ENCODE measurements at places on chromosomes 2 and 18.

- DNase-seq, result no peak
Measured at GRCh38 chr2:219556413-219556812, 12.6 kb downstream of the TMEM198 start.

GRCh38 chr2:240231838-240232244, 91.4 kb upstream of the OTOS start:
- DNase-seq, result no peak

GRCh38 chr18:26777351-26778053, 88.0 kb downstream of the AQP4 start:
- no peak for DNase-seq

- DNase-seq, result peak; percentile 62
Measured at GRCh38 chr2:138827426-138828054, 47.4 kb upstream of the NXPH2 start.

- DNase-seq, result peak; percentile 67
Measured at GRCh38 chr2:52862801-52863200, 904.8 kb upstream of the CHAC2 start.

DNA sequence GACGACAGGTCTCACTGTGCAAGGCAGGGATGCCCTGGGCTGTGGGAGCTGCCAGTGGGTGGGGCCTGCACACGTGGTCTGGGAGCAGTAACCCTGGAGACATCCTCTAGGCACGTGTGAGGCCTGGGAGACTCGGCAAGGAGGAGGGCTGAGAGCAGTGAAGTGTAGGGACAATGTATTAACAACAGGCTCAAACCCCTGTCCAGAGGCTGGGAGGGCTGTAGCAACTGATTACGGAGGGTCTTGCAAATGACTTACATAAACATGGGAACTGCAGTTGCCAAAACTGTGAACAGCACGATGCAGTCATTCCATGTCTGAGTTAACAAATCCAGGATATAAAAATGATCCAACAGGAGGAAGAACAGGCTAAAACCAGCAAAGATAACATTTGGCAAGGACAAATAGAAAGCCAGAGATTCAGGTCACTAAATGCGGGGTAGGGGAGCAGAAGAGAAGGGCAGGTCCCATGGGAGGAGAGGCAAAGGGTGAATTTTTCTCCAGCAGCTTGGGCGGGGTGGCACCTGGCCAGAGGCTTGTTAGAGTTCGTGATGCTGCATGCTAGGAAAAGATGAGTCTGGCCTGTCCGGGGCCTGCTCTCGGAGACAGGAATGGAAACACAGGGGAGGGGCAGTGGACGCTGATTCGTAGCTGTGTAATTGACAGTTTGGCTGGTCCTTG, 44.9 kb downstream of the CYP27C1 start:
- DNase-seq, result peak; percentile 42

- no peak for DNase-seq
Measured at GRCh38 chr2:26279886-26280285, 35.1 kb downstream of the HADHB start.

DNA sequence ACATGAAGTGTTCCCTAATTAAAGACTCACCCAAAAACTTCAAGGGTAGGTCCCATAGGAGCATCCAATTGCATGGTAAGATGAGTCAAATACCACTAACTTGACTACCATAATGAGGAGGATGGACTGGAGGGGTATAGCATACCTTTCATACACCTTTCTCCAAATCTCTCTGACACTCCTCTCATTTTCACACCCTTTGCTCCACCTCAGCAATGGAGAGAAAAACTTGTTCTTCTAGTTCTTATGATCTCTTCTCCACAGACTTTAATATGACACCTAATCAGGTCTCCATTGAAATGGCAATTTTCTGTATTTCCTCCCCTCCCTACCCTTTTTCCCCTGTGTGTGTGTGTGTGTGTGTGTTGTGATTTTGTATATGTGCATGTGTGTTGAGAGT, 41.1 kb upstream of the MAP2 start:
- DNase-seq, result no peak

DNA sequence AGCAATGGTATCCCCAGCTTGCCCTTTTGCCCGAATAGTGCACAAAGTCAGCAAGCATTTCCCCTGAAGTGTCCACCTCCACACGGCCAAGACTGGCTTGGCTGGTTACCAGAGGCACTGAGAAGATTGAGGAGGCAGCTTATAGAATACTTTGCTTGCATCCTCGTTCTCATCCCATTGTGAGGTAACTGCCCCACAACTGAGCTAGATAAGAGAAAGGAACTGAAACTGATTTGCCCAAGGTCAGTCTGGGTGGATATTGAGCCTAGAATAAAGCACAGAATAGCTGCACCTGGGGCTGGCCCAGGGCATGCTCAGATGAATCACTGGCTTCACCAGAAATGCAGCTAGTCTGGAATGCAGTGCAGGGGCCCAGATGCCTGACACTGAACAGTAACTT, 32.7 kb upstream of the MAP4K3 start:
- DNase-seq, result peak; percentile 57

- DNase-seq, result peak; percentile 43
Measured at GRCh38 chr2:235543128-235543750, 49.4 kb downstream of the AGAP1 start.

GRCh38 chr2:217642944-217643343, 359.9 kb downstream of the TNS1 start:
- no peak for DNase-seq

- peak; percentile 19 for DNase-seq
Measured at GRCh38 chr2:120531365-120531764, 185.4 kb downstream of the INHBB start.

GRCh38 chr18:1078301-1078700, 173.6 kb downstream of the ADCYAP1 start:
- DNase-seq, result no peak

- no peak for DNase-seq
Measured at GRCh38 chr18:13501891-13502290, 224.5 kb downstream of the FAM210A start.

DNA sequence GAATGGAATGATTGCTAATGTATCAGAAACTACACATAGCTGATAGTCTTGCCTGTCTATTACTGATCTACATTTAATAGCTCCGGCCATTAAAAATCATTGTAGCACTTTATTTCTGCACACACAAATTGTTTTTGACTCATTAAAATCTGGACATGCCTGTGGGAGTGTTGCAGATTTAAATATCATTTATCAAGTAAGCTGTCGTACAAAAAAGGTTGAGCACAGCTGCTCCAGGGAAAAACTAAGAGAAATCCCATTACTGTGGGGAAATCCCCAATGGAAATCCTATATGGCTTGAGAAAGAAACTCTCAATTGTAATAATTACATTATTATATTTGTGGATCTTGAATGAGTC, 99.6 kb upstream of the CERS6 start:
- DNase-seq, result no peak

- DNase-seq, result no peak
Measured at GRCh38 chr18:76443519-76444445, 51.3 kb downstream of the ZNF516 start.

DNA sequence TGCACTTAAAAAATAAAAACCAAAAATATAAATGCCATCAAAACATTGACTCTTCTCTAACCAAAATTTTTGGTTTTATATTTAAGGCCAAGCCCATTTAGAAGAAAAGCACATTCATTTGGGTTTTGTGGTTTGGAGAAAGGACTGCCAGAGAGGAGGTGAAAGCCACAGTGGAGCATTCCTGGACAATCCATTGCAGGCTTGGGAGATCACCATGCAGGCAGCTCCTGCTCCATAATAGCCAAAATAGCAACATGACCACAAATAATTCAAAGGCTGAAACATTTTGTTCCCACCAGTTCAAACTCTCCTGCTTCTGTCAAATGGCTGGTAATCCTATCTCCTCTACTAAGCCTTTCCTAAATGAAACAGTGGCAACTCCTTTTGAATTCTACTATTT, 73.5 kb downstream of the GALNT3 start:
- peak; percentile 84 for DNase-seq

DNA sequence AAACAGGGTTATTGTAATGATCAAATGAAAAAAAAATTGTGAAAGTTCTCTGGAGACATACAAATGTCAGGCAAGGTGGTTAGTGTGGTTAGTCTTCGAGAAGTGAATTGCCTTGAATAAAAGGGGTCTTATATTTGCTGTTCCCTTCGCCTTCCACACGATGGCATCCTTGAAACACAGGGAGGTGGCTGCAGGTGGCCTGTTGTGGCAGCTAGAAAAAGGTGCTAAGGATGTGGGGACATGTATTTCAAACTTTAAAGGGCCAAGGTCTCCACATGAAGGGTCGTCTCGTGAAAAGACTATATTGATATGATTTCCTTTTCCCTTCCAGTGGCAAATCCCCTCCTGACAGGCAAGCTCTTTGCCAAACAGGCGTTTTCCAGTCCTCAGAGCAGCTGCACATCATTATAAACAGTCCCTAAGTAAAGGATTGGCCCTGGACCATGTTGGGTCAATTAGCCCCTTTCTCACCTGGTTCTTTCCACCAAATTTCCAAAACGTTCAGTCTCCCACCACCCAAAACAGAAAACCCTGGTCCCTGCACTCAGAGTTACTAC, 68.5 kb downstream of the COPS8 start:
- DNase-seq, result peak; percentile 77

DNA sequence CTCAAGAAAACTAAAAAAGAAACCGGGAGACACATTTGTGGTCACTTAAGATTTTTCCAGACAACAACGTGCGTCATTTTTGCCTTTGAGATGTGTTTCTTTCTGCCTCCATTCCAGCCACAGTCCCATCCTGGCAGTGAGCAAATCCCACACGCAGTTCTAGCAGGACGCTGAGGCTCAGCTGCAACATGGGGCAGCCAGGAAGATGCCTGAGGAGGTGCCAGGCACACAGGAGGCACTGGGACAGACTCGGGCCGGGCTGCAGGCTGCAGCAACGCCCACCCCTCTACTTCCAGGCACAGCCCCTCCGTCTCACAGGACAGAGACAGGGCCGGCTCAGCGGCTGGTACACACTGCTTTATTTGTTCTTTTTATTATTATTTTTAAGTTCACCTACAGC, 13.1 kb downstream of the KLF11 start:
- DNase-seq, result no peak

DNA sequence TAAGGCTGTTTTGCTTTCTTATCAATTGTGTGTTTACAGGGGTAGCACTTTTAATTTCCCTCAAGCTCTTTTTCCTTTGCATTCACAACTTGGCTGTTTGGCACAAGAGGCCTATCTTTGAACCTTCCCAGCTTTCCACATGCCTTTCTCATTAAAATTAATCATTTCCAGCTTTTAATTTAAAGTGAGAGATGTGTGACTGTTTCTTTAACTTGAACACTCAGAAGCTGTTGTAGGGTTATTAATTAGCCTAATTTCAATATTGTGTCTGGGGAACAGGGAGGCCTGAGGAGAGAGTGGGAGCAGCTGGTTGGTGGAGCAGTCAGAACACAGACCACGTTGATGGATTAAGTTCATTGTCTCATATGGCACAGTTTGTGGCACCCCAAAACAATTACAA, 4.7 kb downstream of the ASB1 start:
- no peak for DNase-seq

GRCh38 chr18:58761241-58761969, 90.1 kb downstream of the MALT1 start:
- DNase-seq, result no peak

DNA sequence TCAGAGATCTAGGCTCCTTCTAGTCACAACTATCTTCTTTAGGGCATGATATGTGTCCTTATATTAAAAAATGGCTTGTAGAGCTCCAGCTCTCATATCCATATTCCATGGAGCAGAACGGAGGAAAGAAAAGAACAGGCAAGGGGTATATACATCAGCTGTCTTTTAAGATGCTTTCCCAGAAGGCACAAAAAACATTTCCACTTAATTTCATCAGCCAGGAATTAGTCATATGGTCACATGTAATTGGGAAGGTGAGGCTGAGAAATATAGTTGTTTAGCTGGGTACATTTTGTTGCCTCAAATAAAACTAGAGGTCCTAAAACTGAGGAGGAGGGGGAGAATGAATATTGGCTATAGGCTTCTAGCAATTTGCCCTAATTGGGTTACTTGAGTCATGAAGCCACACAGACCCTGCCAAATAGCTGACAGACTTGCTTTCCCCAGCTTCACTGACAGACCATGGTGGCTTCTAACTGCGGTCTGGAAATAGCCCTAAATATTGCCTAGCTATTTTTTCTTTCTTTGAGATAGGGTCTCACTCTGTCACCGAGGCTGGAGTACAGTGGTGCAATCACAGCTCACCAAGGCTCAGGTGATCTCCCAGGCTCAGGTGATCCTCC, 20.0 kb downstream of the MAIP1 start:
- peak; percentile 76 for DNase-seq

- DNase-seq, result no peak
Measured at GRCh38 chr2:66525606-66526005, 90.7 kb downstream of the MEIS1 start.

DNA sequence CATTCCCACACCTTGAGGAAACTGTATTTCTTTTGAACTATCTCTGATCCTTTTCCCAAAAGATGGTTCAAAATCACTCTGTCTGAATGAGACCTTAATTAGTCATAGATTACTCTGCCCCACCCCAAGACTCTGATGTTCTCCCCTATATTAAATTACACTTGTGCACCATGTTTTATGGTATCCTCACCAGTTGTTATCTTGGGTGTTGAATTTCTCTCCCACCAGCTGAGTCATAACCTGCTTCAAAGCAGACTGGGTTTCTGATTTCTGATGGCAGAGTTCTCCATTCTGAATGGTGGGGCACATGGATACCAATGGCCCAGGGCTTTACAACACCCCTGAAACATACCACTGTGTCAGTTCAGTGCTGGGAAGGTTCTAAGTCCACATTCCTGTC, 15.0 kb downstream of the CDH20 start:
- peak; percentile 7 for DNase-seq

DNA sequence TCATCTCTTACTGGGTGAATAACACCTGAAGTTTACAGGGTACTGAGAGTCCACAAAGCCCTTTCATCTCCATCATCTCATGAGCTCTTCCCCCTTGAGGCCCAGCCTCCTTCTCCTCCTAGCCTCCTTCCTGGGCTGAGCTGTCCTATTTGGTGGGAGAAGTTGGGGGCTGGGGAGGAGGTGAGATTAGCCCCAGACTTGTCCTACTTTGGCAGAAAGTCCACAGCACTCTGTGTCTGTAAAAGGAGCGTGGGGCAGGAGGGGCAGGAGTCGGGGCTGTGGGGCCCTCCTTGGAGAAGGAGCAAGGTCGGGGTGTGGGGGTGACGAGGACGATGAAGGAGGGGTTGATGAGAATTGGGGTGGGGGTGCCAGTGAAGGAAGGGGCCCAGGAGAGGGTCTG, 10.0 kb upstream of the DES start:
- no peak for DNase-seq

DNA sequence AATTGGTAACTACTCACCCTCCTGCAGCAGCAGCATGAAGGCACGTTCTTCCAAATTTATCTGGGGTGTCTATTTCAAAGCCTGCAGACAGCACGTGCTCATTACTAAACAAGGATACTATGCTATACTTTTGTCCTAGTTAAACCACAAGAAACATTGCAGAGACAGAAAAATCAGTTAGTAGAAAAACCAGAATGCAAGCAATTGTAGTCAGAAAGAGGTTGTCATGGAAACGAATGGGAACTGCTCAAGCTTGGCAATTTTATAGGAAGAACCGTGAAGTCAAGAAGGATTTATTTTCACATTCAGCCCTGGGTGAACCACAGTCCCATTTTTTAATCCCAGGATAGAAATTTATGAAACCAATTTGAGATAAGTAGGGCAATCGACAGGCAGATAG, 162.2 kb upstream of the PGAP1 start:
- peak; percentile 54 for DNase-seq
